ENCODE measurements at places on chromosomes 6 and 20.

GRCh38 chr6:30821862-30822784 lies 62.2 kb upstream of the DDR1 start:
- no peak for DNase-seq

DNA sequence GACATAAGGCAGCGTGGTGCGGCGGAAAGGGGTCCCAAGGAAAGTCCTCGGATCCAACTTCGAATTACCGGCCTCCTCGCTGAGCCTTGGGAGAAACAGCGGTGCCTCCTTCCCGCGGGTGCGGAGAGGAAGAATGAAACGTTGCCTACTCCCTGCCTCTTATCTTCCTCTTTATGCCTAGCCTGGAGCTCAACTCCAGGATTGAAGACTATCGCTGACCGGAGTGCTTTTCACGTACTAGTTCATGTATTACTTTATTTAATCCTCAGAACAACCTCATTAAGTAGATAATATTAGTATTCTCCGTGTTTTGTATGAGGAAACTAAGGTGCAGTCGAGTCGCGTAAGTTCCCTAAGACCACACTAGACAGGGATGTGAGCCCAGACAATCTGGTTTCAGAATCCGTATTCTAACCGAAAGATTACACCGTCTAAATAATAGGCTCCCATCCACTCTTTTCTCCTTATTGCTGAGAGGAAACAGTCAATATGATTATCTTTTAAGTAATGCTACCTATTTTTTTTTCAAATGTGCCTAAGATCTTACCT lies 793 bp upstream of the PDSS2 start:
- DNase-seq: no peak

- no peak for DNase-seq
Observed at GRCh38 chr20:51275181-51275580, 252.3 kb upstream of the KCNG1 start.

DNA sequence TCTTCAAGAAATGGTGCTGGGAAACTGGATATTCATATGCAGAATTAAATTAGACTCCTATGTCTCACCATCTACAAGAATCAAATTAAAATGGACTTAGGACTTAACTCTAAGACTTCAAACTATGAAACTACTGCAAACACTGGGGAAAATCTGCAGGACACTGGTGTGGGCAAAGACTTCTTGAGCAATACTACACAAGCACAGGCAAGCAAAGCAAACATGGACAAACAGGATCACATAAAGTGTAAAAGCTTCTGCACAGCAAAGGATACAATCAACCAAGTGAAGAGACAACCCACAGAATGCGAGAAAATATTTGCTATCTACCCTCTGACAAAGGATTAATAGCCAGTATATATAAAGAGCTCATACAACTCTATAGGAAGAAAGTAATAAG lies 1161.1 kb upstream of the CITED2 start:
- DNase-seq: no peak

- DNase-seq: peak; percentile 62
Observed at GRCh38 chr20:44736170-44737021, 9.3 kb upstream of the KCNK15 start.

DNA sequence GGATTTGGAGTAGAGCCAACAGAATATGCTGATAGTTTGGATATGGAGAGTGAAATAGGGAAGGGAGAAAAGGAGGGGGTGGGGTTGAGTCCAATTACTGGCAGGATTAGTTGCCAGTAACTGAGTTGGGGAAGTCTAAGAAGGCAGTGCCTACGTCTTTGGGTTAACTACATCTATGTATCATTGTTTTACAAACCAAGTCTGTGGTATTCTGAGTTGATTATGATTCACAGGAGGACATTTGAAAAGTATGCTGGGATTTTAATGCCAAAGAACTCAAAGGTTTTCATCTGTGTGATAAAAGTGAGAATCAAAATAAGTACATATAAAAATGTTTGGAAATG lies 14.7 kb downstream of the DSE start:
- DNase-seq: no peak

DNA sequence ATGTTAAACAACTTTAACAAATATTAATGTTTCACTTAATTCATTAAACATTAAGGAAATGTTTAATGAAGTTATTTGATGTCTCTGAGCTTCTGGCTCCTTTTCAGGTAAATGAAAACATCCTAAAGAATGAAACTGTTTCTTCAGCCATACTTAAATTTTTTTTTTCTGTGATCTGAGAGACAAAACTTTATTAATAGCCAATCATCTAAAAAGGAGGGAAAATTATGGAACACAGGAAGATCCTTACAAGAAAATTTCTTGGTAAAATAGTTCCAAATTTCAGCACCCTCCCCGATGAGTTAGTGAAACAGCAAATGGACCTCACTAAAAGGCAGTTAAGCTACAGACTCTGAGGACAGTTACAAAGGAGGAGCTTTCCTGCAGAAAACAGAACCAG lies 185.2 kb downstream of the REV3L start:
- no peak for DNase-seq

GRCh38 chr6:161111261-161111660 lies 119.7 kb downstream of the MAP3K4 start:
- DNase-seq: no peak

- DNase-seq: no peak
Observed at GRCh38 chr6:30816791-30817739, 67.3 kb upstream of the DDR1 start.

- no peak for DNase-seq
Observed at GRCh38 chr6:150312844-150313584, 55.8 kb upstream of the IYD start.

DNA sequence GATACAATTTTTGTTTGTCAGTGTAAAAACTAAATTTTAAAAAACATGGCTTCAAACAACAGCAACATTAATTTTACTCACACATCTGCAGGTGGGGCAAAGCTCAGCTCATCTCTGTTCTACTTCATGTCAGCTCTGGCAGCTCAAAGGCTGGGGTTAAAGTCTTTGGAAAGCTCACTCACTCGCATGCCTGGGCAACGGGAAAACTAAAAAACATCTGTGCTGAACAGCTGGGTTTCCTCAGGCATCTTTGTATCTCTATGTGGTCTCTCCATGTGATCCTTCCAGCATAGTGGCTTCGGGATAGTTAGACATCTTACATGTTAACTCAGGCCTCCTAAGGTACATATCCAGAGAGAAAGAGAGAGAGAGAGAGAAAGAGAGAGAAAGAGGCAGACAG lies 499.6 kb downstream of the RFPL4B start:
- no peak for DNase-seq

- DNase-seq: no peak
Observed at GRCh38 chr6:137233911-137234863, 15.0 kb upstream of the IFNGR1 start.

GRCh38 chr6:17710331-17710730 lies 3.6 kb upstream of the NUP153 start:
- peak; percentile 47 for DNase-seq
